Activated T-cell treated with anti-CD3 and anti-CD28 coated beads, Interleukin-2, amount 50 U/mL, for 4 hours (primary cell): ENCODE measurements at places on chromosomes 1 and 21.

GRCh38 chr1:36455386-36455785, 5.1 kb upstream of the OSCP1 start:
- no peak for DNase-seq

- DNase-seq = no peak
These were observed 1271.0 kb downstream of the BRINP3 start for GRCh38 chr1:189206617-189207016.

- DNase-seq = no peak
These were observed 29.0 kb upstream of the BATF3 start for GRCh38 chr1:212728606-212729005.

- DNase-seq = no peak
These were observed 12.2 kb upstream of the FAM167B start for GRCh38 chr1:32234792-32235191.

DNA sequence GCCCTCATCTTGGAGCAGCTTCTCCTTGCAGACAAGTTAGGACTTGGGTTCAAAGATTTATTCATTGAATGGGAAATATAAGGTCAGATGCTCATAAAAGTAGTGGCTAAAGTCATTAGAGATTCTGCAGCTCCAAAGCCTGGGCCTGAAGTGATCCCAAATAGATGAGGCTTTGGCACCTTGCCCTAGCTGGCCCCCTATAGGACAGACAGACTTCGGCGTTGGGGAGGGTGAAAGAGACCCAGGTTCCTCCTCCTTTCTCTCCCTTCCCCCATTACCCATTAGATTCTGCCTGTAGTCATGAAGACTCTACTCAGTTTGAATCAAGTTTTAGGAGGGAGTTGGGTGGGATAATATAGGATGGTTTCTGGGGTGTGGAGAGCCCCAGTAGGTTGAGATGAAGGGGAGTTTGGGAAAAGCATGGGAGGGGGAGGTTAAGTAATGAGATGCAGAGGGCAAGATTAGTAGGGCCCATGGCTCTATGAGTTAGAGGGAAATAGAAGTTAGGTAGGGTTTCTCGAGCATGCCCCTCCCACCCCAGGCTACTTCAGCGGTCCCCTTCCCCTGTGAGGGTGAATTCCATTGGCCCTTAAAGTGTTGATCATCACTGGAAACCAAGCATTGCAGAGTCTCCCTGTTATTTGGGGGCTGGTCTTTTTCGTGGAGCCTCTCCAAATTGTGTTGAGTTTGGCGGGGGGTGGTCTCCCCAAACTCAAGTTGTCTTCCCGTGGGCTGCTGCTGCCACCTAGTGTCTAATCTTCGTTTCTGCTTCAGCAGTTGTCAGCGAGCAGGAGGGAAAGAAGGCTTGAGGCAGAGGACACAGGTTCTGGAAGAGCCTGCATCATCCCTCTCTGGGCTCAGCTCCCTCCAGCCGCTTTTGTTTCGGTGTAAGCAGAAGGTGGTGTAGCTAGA, 2.1 kb upstream of the AHDC1 start:
- DNase-seq = peak; percentile 59

DNA sequence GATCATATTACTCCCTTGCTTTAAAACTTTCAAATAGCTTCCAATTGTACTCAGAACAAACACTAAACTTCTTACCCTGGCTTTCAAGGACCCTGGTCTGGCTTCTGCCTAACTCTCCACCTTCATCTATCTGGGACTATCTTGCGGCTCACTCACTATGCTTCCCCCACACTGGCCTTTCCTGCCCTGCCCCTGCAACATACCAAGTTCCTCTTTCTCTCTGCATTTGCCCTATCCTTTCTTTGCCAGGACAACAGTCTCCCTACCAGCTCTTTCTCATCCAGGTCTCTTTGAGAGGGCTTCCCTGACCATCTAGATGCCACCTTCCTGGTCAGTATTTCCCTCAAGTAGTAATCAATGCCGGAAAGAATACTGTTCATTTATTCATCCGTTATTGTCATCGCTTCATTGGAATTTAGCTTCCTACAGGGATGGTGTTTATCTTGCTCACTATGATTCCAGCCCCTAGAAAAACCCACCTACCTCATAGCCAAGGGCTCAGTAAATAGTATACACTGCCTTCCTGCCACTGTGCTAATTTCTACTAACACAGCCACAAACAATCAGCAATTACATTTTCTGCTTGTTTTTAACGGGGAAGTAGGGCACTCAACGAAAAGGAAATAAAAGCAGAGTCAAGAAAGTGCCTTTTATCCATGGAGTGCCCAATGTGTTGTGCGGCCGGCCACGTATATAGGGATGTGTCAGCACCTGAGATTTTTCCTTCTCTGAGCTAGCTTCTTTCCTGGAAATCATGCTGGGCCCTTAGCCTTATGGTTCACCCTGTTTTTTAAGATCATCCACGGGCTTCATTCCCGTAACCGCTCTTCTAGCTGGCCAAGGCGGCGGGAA, 521 bp upstream of the CDC7 start:
- DNase-seq = no peak

GRCh38 chr1:2194319-2194897, at the start of gene FAAP20:
Gene FAAP20, minus strand, starts transcription at chr1:2194772. Its CDS starts 23 bp downstream, at chr1:2194749.
- DNase-seq = peak; percentile 68

DNA sequence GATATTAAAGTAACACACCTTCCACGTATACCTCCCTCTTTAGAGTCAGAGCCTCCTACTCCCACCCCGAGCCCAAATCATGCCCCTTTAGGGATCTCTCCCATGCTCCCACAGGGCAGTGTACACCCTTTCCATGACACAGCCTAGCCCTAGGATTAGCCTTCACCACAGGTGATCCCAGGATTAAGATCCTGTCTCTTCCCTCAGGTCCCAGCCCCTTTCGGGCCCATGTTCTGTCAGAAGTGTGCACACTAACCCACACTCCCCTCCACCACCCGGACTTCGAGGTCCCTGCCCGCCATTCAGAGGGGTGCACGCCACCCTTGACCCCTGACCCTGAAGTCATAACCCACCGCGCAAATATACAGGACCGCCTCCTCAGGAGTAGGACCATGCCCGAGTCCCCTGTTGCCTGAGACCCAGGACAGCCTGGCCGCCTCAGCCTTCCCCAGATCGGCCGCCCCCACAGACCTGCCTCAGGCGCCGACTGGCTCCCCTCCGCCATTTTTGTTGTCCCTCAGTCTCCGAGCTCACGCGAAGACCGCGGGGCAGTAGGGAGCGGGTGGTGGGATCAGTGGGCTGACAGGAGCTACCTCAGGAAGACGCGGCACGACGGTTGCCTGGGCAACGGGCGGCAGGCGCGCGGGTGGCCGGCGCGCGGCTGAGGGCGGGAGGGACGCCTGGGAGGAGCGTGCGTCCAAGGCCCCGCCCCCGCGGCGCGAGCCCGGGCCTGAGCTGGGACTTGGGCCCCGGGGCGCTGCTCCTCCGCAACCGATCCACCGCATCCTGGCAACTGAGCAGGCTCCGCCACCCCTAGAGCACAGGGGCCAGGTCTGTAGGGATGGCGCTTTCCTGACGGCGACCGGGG, at the start of gene AGBL4:
Gene AGBL4 (minus strand): TSS at position 663 of the 868 bp plus-strand sequence.
- no peak for DNase-seq
